Naive thymus-derived CD4-positive, alpha-beta T cell (primary cell): ENCODE measurements at places on chromosomes 1 and 21. TPM values are rescaled to one million over a fixed set of nuclear protein-coding genes. Genes with fewer than 3 reads are reported as not detected.

GCSAML gene
- 0.49 TPM for total RNA-seq

FAM163A gene
- total RNA-seq, result 0.17 TPM

CD52 gene
- total RNA-seq, result 1,390 and 1,402 TPM in 2 replicates

ATP1A4 gene
- 0.71 TPM for total RNA-seq

PLA2G2F gene
- total RNA-seq, result not detected

CRYBG2 gene
- total RNA-seq, result 0.59 TPM

NADK gene
- total RNA-seq, result 45.2 TPM

MX2 gene
- total RNA-seq, result 99.8 TPM

OR2M3 gene
- total RNA-seq, result not detected in 2 replicates

FAM72B gene
- 0.56 TPM for total RNA-seq

IVL gene
- total RNA-seq, result not detected

E2F2 gene
- total RNA-seq, result 4.3 TPM

RIPPLY3 gene
- total RNA-seq, result not detected

KCND3 gene
- total RNA-seq, result 0.17 TPM

MFAP2 gene
- not detected for total RNA-seq

GPR61 gene
- total RNA-seq, result 0.42 TPM

RGS1 gene
- 3.4 TPM for total RNA-seq

PCAT6 gene
- 1.5 TPM for total RNA-seq

ADAM30 gene
- total RNA-seq, result not detected

LDLRAD2 gene
- total RNA-seq, result not detected

HES2 gene
- total RNA-seq, result not detected

CFH gene
- 1.4 TPM in 2 replicates for total RNA-seq

KIF21B gene
- 76.6 TPM for total RNA-seq

NR5A2 gene
- total RNA-seq, result 0.10 TPM in 2 replicates

PAFAH2 gene
- 11.6 TPM for total RNA-seq

WNT3A gene
- not detected for total RNA-seq

C1orf210 gene
- not detected in 2 replicates for total RNA-seq

CFHR2 gene
- total RNA-seq, result not detected

ADSS2 gene
- total RNA-seq, result 38.8 TPM

OR14K1 gene
- not detected for total RNA-seq
